ENCODE measurements at places on chromosomes 4 and X. TPM values are rescaled to one million over a fixed set of nuclear protein-coding genes. Genes with fewer than 3 reads are reported as not detected.

DNA sequence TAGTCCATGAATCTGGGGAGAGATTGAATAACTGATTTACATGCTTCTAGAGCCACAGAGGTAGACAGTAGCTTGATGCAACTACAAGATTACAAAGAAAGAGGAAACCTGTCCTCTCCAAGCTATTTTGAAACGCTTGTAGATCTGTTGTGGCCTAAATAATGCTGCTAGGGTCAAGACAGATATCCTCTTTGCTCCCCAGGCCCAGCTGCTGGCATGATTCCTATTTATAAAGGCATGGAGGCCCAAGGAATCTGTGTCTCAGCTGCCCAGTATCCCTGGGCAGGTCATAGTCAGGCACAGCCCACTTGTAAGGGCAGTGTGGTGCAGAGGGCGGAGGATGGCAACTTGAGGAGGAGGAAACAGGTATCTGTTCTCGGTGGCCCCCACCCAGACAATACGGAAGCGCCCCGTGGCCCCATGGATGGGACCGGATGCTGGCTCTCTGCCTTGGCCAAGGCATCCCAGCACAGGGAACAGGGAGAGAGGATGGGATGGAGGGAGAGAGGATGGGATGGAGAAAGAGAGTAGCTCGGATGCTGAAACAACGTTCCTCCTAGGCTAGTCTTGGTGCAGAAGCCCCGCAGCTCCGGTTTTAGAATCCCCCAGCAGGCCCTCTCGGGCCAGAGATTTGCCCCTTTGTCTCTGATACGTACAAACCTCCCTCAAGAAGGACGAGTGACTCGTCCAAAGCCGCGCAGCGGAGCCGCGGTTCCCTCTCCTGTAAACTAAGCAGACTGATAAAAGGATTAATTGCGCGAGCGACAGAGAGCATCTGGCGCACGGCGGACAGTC lies 767 bp upstream of the SMIM20 start:
- DNase-seq: no peak

Gene BGN
- 148 TPM for polyA plus RNA-seq

DNA sequence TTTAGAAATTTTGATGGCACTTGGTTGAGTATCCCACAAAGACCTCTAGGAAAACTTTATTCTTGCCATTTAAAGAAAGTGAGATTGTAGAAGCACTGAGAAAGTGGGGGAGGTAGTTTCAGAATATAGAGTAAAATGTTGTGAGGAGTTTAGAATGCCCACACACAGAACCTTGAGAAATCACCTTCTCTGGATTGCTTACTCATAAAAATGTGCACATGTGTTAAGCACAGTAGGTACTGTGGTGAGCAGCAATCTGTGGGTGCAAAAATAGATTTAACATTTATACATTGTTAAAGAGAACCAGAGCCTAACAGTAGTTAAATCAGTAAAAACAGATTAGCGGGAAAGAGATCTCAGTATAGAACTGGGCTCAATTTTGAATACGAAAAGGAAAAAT lies 201.2 kb upstream of the NWD2 start:
- no peak for DNase-seq

DNA sequence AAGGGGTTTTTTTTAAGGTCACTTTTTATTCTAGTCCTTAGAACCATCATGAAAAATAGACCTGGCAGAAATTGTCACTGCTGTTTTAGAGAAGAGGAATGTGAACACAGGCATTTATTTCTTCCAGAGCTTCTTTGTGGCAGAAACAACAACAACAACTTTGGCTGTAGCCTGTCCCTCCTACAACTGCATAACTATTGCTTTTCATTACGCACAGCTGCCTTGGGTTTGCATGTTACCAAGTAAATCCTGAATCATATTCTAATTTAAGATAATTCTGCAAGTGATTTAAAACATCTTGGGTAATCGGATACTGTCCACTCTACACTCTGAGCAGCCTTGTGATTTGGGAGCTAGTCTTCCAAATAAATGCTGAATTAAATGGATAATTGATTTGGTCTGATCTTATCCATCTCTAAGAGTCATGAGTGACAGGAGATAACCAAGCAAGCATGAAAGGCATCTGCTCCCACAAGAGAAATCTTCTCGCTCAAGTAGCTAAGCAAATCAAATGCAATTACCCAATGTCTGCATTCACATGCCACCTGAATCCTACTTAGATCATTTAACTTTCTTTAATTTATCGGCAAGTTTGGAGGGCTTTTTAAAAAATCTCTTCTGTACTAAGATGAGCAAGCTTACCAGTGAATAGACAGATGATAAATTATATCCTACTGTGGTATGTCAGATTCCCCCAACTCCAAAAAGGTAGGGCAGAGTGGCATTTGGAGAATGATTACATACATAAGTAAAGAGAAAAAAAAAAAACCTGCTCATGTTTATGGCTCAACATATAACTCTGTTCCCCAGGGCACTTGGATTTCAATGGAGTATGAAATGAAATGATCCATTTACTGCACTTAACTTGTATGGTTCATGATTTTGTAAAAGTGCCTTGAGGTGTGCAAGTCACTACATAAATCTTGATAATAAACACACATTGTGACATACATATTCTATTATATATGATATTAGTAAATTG lies 73.6 kb downstream of the EGF start:
- DNase-seq: no peak

DNA sequence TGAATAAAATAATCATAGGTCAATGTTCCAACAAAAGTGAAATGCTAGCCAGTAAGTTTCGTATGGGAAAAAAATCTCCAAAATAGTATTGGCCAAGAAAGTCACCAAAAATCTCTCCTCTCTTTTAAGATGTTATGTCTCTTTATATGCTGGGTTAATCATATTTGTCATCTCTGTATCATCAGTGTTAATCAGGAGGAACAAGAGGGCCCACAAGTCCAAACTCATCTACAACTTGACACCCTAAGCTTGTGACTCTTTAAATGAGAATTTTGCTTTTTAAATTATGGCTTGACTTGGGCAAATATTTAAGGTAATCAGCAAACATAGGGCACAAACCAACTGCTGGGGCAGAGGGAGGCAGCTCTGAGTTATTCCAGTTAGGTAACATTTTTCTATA lies 75.5 kb downstream of the AMMECR1 start:
- DNase-seq: no peak

DNA sequence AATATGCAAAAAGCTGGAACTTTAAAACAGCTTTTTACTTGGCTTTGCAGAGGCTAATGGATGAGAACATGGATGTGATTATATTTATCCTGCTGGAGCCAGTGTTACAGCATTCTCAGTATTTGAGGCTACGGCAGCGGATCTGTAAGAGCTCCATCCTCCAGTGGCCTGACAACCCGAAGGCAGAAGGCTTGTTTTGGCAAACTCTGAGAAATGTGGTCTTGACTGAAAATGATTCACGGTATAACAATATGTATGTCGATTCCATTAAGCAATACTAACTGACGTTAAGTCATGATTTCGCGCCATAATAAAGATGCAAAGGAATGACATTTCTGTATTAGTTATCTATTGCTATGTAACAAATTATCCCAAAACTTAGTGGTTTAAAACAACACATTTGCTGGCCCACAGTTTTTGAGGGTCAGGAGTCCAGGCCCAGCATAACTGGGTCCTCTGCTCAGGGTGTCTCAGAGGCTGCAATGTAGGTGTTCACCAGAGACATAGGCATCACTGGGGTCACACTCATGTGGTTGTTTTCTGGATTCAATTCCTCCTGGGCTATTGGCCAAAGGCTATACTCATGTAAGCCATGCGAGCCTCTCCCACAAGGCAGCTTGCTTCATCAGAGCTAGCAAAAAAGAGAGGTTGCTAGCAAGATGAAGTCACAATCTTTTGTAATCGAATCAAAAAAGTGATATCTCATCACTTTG lies 15.6 kb downstream of the TLR8 start:
- DNase-seq: no peak

- no peak for DNase-seq
These were observed 7.2 kb downstream of the P2RY8 start for GRCh38 chrX:1529756-1530155.

- DNase-seq: no peak
These were observed 38.8 kb upstream of the ADGRA3 start for GRCh38 chr4:22554670-22555069.

GRCh38 chr4:80070880-80071603 lies 2.0 kb downstream of the ANTXR2 start:
- DNase-seq: no peak

Gene AREG
- 0.25 TPM for polyA plus RNA-seq

DNA sequence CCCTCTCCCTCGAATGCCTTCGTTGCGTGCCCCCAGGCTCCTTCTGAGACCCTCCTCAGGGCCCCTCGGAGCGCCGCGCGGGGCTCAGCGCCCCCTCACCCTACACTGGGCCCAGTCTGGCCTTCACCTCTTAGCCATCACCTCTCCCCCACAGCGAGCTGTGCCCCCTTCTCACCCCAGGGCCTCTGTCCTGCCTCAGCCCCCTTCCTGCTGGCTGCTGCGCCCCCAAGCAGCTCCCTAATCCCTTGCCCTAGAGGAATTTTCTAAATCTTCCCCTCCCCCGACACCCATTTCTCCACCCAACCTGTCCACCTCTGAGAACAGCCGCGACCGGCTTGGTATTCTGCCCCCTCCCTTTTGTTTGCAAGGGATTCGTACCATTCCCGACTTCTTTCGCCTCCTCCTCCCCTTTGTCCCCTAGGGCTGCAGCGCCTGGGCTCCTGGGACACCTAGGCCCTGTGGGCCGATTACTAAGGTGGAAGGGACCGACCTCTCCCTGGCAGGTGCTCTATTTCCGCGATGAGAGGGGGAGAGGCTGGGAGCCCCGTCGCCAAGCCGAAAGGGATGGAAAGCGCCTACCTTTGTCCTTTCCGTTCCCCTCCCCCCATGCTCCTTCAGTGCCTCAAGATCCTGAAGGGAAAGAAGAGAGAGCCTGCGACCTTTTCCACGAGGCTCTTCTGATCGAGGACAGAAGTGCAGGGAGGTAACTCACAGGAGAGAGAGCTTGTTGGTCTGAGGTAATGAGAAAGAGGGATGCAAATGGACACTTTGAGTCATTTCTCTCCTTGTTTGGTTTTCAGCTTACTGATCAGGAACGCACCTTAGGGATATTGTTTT lies 10.9 kb downstream of the DLG3 start:
- no peak for DNase-seq

- no peak for DNase-seq
These were observed 12.5 kb upstream of the IRAK1 start for GRCh38 chrX:154032160-154032559.

Gene CLDN34
- polyA plus RNA-seq: 0.18 TPM

GRCh38 chrX:52839137-52839536 lies 28.1 kb downstream of the XAGE5 start:
- DNase-seq: no peak

Gene ETNPPL
- 0.53 TPM for polyA plus RNA-seq

Gene FAT1
- polyA plus RNA-seq: 290 TPM

DNA sequence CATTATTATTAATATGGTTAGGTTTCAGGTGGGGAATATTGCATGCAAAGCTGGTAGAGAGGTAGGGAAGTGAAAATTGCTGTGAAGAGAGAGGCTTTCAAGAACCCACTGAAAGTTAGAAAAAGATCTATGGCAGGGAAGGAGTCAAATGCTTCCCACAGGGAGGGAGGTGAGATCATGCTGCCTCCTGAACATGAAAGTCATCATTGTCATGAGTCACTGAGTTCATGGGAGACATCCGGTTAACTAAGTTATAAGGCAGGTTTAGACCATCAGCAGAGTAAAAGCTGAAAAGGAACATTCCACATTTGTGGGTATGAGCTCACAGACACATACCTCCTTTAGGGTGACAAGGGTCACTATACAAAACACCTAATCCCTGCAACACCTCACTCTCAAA lies 16.2 kb downstream of the GATB start:
- DNase-seq: no peak

GRCh38 chr4:36322921-36323354 lies 41.5 kb downstream of the DTHD1 start:
- DNase-seq: no peak

Gene NDNF
- 84.9 TPM for polyA plus RNA-seq

Gene RGN
- polyA plus RNA-seq: 42.7 TPM

Gene GRSF1
- polyA plus RNA-seq: 137 TPM

GRCh38 chr4:128957459-128957858 lies 135.9 kb downstream of the SCLT1 start:
- no peak for DNase-seq

Gene PDCL2
- polyA plus RNA-seq: not detected

DNA sequence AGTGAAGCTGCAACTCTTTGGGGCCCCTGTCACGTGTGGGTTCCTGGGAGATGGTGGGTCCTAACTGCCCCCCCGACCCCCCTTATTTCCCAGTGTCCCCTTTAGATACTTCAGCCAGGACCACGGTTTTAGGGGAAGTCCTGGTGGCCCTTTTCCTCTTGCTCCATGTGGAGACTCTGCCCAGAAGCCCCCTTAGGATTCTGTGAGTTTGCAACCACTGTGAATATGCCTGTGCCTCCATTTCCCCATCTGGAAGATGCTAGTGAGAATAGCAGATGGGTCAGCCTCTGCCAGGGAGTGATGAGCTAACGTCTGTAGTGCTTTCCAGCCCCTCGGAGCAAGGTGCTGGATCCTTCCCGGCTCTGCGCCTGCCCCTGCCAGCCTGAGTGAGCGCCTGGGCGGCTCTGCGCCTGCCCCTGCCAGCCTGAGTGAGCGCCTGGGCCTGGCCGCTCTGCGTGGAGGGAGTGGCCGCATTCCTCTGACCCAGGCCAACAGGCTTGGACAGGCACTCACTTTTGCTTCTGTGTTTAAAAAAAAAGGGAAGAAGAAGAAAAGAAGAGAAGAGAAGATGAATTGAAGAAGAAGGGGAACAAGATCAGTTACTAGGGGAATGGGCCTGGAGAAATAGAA lies 6.7 kb upstream of the CITED1 start:
- DNase-seq: no peak

DNA sequence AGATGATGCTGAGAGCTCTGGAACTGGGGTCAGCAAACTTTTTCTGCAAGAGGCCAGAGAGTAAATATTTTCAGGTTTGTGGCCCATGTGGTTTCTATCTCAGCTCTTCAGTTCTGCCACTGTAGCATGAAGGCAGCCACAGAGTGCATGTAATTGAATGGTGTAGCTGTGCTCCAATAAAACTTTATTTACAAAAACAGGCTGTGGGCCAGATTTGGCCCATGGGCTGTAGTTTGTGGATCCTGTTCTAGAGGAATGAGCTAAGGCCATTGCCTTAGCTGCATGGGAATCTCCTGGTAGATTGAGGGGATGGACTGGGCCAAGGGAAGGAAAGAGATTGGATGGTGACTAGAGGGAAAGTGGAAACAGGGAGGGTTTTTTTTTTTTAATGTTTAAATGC lies 36.8 kb downstream of the CLCN4 start:
- DNase-seq: no peak

- peak; percentile 30 for DNase-seq
These were observed 83.8 kb downstream of the GRID2 start for GRCh38 chr4:92387459-92388069.

GRCh38 chrX:38817004-38817703 lies 15.9 kb downstream of the MID1IP1 start:
- DNase-seq: no peak

GRCh38 chr4:168716406-168717129 lies 219.7 kb downstream of the PALLD start:
- DNase-seq: no peak

Data from left kidney (tissue), 8 donors.